AG04449 (cell line): ENCODE measurements at places on chromosomes 11 and 22.

DNA sequence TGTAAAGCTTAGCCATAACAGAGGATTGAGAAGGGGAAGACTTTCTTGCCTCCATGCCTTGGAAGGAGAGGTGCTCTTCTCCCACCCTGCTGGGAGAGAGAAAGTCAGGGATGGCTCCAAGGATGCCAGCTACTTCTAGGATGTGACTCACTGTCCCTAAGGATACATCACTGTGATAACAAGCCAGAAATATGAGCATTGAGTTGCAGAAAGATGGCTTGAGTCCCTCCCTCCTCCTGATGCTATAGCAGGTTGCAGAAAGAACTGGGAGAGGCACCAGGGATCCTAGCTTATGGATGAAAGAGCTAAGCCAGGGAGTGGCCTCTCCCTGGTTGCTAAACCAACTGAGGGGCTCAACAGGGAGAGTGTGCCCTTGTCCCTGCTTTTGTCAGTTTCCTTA is 27.8 kb upstream of the FJX1 start:
- no peak for DNase-seq

GRCh38 chr11:126340960-126341606 is 14.4 kb upstream of the ST3GAL4 start:
- DNase-seq: no peak

DNA sequence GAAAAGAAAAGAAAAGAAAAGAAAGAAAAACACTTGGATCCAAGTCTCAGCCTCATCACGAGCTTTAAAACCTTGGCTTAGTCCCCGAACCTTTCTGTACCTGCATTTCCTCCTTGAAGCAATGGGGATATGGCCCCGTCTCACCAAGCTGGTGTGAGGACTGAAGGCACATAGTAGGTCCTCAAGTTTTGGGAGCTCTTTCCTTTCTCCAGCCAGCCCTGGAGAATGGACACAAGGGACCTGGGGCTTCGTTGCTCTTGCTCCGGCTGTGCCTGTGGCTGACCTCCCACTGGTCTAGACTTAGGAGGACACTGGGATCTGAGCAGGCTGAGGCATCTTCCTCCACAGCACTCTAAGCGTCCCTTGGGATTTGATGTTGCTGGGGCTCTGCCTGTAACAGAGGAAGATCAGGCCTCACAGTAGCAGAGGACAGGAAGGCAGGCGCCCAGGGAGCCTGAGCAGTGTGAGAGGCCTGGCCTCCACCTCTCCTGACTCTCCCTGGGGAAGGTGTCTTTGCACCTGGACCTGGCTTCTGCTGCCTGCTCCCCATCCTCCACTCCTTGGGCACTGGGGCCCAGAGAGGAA is 32.8 kb downstream of the KCNC1 start:
- no peak for DNase-seq

- DNase-seq: no peak
Observed at GRCh38 chr11:122076512-122077120, 39.4 kb downstream of the BLID start.

DNA sequence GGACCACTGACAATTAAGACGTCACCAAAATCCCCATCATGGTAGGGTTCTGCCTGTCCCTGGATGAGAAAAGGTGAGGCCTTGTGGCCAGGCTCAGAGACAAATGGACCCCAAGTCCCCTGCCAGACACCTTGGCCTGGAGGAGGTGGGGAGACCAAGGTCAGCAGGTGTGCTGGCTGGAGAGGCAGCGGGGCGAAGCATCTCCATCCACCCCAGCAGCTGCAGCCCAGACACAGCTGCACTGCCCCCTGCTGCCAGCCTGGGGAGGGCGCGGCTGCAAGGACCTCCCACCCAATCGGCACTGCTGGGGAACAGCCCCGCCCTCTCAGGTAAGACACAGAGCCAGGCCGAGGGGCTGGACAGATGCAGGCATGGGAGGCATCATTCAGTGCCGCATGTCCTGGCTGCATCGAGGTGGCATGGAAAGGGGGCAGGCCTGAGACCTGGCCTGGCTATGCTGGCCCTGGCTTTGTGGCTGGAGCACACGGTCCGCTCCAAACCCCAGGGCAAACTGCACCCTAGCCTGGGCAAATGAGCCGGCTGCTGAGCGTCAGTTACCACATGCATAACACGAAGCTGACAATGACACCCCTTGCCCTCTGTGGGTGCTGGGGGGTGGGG is 12.2 kb upstream of the MFNG start:
- no peak for DNase-seq

DNA sequence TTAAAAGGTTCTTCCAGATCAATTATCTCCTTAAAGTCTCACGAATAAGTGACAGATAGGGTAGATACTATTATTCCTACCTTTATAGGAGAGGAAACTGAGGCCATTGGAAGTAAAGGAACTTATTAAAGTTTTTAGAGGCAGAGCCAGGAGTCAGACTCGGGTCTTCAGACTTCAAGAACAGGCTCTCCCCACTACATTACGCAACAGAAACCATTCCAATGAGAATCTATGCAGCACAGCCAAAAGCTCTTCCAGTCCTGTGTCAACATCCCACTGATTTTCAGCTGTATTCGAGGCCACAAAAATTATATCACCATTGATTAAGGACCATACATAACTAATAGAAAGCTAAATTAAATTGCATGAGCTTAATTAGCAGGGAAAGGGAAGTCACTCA is 77.4 kb downstream of the RELT start:
- DNase-seq: no peak

GRCh38 chr22:36671404-36671803 is 32.1 kb downstream of the CACNG2 start:
- DNase-seq: no peak

DNA sequence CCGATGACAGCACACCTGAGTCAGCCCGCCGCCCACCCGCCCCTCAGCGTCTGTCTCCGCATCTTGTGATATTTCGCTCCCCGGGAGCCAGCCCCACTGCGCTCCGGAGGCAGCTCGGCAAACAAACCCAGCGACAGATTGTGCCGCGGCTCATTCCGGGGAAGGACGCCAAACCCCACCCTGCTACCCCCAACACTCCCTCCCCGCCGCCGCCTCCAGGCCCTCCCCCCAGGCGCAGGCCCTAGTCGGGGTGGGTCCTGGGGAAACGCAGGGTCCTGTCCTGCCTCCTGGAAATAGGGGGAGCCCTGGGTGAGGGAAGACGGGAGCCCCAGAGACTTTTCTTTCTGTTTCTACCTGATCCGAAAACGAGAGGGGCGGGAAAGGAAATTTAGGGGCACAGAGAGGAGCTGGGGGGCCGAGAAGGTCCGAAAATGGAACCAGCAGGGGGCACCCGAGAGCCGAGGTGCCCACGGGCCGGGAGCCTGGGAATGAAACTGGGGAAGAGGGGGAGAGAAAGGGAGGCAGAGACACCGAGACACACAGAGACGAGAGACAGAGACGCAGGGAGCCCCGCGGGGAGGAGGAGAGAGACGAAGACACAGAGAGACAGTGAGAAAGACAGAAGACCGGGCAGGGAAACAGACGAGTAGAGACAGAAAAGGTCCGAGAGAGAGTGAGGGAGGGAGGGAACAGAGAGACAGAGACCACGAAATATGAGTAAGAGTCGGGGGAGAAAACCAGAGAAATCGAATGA is 1.7 kb upstream of the RTN4RL2 start:
- no peak for DNase-seq
